ENCODE measurements at places on chromosomes 2 and 18.

DNA sequence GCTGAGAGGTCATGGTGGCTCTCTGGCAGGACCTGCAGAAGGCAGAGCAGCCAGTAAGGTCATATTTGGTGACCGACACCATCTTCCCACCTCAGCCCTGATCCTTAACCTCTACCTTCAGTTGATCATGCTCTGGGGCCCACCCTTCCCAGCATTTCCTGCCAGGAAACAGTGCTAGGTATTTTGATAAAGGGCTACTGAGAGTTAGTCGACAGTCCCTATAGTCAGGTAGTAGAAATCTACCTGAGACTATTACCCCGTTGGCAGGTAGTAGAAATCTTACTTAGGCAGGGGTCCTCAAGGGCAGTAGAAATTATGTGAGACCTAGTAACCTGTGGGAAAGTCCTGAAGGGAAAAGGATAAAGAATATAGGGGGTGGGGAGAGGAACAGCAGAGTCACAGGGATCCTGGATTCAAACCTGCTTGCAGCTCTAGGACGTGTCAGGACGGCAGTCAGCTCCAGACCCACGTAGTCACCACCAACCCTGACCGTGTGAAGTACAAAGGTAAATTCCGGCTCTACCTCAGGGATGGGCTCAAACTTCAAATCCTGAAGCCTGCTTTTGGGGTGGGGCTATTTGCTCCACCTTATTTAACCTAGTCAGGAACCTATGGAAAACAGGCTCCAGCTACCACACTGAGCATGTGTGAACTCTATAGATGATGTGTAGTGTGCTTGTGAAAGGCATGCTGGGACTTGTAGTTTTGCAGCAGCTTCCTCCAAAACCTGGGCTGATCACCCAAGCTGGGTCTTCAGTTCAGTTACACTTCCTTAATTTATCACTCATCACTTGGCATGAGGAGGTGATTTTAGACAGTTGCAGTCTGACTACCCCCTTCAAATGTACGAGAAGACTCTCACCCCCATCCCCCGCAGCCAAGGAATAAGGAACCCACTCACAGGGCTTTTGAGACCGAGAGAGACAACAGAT is at the start of gene DQX1:
Gene DQX1, minus strand, starts transcription at position 515 of the 932 bp plus-strand sequence. Its CDS starts 502 bp downstream, at position 13.
- no peak for DNase-seq

GRCh38 chr2:32168513-32168912 is 2.8 kb downstream of the SLC30A6 start:
- no peak for DNase-seq

DNA sequence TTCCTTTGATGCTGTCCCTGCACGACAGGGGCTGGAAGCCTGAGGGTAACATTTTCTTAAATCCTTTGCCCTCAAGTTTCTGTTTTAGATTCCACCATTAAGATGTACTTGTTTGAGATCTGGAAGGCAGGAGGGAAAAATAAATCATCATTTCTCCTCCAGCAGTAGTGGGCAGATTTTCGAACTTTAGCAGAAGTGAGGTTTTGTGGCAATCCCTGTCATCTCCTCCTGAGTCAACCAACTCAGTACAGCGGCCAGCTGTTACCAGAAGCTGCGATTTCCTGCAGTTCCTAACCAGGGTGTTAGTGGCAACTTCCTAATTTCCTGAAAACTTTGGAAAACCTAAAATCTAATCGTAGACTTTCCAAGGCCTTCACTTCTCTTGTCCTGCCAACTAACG is 517.2 kb upstream of the ACVR2A start:
- peak; percentile 41 for DNase-seq

- DNase-seq: no peak
Observed at GRCh38 chr2:26052740-26053139, 18.9 kb downstream of the RAB10 start.

- DNase-seq: no peak
Observed at GRCh38 chr2:150387586-150388288, 99.7 kb downstream of the RND3 start.

GRCh38 chr2:213036836-213037235 is 114.6 kb downstream of the IKZF2 start:
- DNase-seq: no peak

DNA sequence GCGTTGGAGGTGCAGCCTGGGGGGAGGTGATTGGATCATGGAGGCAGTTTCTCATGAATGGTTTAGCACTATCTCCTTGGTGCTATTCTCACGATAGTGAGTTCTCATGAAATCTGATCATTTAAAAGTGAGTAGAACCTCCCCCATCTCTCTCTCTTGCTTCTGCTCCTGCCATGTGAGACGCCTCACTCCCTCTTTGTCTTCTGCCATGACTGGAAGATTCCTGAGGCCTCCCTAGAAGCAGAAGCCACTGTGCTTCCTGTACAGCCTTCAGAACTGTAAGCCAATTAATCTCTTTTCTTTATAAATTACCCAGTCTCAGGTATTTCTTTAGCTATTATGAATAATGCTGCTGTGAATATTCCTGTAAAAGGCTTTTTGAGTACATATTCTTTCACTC is 52.9 kb downstream of the SERPINB7 start:
- no peak for DNase-seq

GRCh38 chr18:8242151-8242696 is 367.0 kb upstream of the RAB12 start:
- no peak for DNase-seq

DNA sequence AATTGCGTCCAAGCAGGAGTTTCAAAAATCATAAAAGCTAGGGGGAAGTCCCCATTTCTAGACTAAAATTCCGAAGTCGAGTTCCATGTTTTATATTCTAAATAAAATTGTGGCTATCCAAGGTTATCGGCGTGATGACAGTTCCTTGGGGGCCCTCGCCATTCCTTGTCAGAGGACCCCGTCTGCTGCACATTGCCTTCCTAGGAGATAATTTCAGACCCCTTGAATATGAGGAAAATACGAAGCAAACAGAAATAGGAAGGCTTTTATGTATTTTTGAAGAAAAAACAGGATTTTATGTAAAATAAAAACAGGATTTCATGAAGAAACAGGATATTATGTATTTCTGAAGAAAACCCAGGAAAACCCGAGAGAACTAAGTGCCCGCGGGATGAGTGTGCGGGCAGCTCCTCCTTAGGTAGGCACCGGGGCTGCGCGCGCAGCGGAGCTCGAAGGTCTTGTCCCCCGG is 465 bp upstream of the PLEKHA3 start:
- no peak for DNase-seq

DNA sequence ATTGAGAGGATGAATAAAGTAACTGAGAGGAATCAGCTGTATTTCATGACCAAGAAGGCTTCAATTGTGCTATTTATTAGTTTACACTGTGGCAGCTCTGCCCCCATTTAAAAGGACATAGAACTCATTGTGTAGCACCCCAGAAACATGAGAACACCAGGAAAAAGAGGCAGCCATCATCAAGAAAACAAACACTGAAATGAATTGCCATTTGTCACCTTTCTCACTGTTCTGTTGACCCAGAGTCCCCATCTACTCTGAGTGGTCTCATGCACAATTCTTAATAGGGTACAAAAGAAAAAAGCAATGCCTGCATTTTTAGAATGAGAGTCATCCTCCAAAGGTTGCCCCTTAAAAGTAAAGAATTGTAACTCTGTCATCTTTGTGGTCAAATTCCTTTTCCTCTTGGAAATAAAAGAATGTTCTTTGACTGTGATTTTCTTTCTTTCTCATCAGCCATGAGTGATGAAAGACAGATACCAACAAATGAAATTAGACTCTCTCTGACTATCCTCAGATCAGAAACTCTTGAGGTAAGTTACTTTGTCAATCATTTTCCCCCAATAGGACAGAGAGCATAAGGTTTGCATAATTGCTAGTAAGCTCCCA is 1941.9 kb upstream of the PIK3C3 start:
- DNase-seq: no peak

DNA sequence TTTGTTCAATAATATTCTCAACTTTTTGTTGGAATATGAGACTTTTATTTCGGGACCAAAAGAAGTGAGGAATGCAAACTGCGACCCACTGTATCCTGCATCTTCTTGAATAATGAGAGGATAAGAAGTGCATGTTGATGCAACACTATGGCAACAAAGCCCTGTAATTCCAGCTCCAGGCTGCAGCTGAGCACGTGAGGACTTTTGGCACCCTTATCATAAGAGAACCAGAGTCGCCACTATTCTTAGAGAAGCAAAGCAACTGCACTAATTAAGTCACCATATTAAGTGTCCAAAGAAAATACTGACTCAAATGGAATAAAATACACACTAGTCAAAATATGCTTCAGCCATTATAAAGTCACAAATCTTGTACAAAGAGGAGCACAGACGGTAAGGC is 65.8 kb downstream of the FAM210A start:
- DNase-seq: no peak

- no peak for DNase-seq
Observed at GRCh38 chr18:23784832-23785245, 95.6 kb downstream of the LAMA3 start.

GRCh38 chr2:74789271-74789670 is 44.7 kb upstream of the HK2 start:
- no peak for DNase-seq

- DNase-seq: no peak
Observed at GRCh38 chr2:97747716-97748115, 34.3 kb downstream of the ZAP70 start.

GRCh38 chr18:62784338-62784965 is 69.1 kb downstream of the PHLPP1 start:
- no peak for DNase-seq

Data from stimulated activated CD4-positive, alpha-beta T cell treated with anti-CD3 and anti-CD28 coated beads, Interleukin-15, amount 100 ng/mL, for 24 hours (primary cell).